ENCODE measurements at places on chromosomes 7 and 10.

DNA sequence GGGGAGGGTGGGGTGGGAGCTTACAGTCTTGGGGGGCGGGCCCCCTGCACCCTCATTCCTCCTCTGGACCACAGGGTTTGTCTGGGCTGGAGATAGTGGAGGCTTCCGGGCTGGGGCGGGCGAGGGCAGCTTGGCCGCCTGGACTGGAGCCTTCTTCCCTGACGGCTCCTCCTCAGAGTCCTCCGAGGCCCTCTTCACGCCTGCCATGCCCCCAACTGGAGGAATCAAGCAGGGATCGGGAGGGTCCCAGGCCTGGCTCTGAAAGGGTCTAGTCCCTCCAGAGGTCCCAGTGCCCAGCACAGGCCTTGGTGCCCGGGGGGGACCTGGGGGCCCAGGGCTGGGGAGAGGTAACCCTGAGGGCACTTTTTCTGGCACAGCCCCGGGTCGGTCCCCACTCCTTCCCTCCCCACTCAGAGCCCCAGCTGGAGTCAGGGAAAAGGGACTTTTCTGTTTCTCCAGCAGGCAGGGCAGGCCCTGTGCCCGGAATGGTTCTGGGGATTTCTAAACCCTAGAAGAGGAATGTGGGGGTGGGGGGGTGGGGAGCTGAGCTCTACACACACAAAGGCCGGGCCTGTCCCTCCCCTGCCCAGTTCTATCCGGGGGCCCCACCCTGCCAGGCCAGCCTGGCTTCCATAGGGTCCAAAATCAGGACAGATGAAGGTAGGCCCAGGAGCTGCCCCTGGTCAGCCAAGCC lies 11.6 kb downstream of the MICALL2 start:
- DNase-seq, result no peak

- DNase-seq, result no peak
These were observed 8.3 kb downstream of the FAM20C start for GRCh38 chr7:200704-201103.

- DNase-seq, result no peak
These were observed 175.7 kb upstream of the PCLO start for GRCh38 chr7:83338277-83338950.

- DNase-seq, result no peak
These were observed 20.4 kb upstream of the ITGB8 start for GRCh38 chr7:20310301-20310700.

DNA sequence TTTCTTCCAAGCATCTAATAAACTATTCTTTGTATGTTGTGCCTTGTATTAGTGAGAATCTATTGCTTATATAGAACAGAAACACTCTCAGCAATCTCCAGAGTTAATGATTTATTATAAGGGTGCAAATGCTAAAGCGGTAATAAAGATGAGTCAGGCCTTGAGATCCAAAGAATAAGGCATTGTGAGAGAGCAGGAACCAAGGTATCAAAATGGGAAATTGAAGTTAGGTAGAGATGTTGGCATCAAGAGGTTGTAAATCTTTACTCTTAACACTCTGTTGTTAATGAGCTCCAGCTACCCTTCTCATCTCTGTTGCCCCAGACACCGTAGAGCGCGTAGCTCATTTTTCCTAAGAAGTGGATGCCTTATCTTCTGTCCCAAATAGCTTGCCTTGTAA lies 375.2 kb downstream of the ARL4A start:
- no peak for DNase-seq

DNA sequence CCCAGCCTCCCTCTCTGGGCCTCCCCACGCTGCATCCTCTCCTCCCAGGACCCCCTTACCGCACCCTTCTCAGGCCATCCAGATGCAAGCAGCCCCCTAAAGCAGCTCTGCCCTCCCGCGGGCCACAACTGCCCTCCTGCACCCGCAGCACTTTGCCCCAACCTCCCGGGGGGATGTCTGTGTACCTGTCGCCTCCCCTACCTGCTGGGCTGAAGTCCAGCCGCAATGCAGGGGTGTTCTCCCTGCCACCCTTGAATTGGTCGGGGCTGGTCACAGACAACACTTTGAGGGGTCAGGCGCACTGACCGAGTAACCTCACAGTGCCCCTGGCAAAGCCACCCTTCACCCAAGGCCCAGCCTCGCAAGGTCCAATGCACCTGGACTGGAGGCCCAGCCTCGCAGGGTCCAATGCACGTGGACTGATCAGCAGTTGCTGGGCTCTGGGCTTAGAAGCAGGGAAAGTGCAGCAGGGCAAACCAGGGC lies 8.3 kb upstream of the CALML5 start:
- DNase-seq, result no peak

All from non-pigmented ciliary epithelial cell (primary cell).